Cortex of kidney (tissue), 1 donor: ENCODE measurements at places on chromosomes 2 and 18.

DNA sequence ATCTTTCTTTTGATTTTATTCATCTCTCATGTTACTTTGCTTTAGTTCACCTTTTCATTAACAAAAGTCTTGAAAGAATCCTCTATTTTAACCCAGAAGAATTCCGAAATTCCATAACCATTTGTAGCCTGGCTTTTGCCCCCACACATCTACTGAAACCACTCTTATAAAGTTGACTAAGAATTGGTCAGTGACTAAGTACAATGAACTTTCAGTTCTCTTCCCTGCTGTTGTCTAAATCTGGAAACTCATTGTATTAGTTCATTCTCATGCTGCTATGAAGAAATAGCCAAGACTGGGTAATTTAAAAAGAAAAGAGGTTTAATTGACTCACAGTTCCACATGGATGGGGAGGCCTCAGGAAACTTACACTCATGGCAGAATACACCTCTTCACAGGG, 49.9 kb upstream of the PNPT1 start:
- DNase-seq = no peak

DNA sequence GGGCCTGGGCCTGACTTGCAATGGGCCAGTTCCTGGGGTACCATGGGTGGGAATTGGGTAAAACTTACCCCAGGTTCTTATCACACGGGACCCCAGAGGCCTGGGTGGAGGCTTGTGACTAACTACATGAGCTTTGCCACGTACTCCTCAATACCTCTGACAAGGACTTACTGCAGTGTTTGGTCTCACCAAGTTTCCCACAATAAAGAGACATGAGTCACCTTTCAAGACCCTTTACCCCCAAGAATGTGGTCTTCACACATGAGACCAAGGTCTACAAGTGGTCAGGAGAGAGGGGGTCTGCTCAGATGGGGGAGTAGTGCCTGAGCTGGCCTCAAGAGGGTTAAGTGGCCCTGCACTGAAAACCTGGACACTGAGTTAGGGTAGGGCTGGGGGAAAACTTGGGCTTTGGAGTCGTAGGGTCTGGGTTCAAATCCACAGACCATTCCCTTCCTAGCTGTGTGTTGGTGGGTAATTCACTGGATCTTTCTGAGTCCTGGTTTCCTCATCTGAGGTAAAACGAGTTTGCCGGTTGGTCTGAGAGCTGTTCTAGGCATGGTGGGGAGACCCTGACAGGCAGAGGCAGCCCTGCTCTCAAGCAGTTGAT, 2.0 kb upstream of the GNLY start:
- no peak for DNase-seq

GRCh38 chr2:205835923-205836322, 153.6 kb downstream of the NRP2 start:
- DNase-seq = no peak

GRCh38 chr2:230593765-230594164, 118.9 kb upstream of the CAB39 start:
- DNase-seq = no peak

DNA sequence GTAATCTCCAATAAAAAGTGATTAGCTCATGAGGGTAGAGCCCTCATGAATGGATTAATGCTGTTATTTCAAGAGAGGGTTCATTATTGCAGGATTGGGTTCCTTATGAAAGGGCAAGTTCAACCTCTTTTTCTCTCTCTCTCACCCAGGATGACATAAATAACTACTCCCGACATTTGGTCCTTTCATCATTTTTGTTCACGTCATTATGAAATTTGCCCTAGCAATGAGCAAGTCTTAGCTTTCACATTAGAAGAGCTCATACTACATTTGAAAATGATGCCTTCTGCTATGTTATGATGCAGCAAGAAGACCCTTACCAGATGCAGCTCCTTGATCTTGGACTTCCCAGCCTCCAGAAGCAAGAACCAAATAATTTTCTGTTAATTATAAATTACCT, 152.5 kb downstream of the ICOS start:
- DNase-seq = no peak

GRCh38 chr2:102809291-102810189, 47.7 kb downstream of the TMEM182 start:
- DNase-seq = no peak

DNA sequence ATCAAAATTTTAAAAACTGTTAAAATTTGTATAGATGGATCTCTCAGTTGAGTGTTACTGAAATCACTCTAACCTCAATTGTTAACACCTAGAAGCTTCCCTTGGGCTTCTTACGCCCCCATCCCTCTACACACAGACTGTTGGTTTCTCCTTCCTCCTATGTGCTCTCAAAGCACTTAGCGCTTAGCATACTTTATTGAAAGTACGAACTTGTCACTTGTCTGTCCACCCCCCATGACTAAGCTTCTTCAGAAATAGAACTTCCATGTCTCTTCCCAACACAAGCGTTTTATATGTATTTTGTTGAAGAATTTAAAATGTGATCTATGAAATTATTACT, 441 bp downstream of the MPHOSPH10 start:
- DNase-seq = no peak

GRCh38 chr2:98944775-98945174, 8.8 kb upstream of the CRACDL start:
- DNase-seq = no peak

DNA sequence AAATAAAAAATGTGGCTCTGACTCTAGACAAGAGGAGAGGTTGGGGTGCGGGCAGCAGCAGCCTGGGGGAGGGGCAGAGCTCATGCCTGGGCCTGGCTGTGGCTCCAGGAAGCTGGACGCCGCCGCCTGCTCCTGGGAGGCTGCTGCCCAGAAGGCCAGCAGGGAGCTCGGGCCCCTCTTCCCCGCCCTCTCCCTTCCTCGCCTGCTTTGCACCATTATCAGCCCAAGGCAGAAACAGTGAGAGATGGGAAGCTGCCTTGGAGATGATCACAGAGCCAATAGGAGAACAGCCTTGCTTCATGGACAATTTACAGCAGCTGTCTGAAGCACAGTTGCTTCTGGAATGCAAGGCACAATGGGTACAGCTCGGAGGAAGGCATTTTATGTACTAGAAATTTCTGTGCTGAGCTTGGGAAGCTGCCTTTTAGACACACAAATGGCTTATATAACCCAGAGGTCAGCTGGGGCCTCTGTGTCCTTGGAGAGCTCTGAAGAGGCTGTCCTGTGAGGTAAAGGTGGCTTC, 55.3 kb upstream of the AFF3 start:
- DNase-seq = no peak

GRCh38 chr18:29226213-29226612, 1049.3 kb upstream of the CDH2 start:
- no peak for DNase-seq

GRCh38 chr2:9777081-9777480, 66.2 kb upstream of the TAF1B start:
- DNase-seq = no peak

GRCh38 chr2:177296040-177296439, 31.5 kb upstream of the NFE2L2 start:
- no peak for DNase-seq

DNA sequence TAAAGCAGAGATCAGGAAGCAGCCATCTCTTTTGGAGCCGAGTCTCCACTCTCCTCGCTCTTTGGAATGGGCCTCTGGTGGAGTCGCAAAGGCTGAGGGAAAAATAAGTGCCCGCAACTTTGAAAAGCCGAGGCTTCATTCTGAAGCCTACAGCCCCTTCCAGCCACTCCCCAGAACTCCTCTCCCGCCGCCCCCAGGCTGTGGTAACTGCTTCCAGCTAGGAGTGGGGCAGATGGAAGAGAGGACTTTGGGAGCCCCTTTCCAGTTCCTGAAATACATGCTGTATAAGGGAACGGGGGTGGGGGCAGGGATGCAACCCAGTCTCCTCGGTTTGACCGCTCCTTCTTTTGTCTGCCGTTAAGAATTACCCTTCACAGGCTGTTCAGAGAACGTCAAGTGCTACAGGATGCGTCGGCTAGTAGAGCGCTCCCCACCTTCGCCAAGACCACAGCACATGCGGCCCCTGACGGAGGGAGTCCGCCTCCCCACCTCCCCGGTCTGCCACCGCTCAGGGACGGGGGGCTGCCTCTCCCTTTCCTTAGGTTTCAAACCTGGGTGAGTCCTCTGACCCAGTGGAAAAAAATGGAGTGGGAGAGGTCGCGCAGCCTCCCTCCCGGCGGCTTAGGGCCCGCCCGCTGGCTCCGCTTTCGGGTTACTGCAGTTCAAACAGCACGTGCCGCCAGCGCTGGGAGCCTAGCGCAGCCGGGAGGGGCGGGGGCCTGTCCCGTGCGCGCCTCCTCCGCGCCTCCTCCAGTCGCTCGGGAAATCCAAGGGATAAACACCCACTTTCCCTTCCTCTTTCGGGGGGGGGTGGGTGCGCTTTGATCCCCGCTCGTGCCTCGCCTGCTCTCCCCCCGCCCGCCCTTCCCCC, 4.9 kb downstream of the CYP26B1 start:
- no peak for DNase-seq

DNA sequence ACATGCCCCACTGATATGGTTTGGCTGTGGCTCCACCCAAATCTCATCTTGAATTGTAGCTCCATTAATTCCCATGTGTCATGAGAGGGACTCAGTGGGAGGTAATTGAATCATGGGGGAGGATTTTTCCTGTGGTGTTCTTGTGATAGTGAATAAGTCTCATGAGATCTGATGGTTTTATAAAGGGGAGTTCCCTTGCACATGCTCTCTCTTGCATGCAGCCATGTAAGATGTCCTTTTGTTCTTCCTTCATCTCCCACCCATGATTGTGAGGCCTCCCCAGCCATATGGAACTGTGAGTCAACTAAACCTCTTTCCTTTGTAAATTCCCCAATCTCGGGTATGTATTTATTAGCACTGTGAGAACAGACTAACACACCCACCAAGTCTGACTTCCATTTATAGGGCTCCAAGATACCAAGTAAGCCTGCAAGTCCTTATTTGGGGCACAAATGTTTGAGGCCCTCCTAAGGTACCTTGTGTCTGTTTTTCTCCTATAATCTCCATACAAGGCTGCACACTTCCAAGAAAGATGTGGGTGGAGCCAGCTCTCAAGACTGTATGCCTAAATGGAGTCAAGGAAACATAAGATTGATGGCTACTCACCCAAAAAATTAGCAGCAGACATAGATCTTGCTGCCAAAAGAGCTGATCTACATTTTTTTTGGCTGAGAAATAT, 364.7 kb downstream of the TXNL1 start:
- no peak for DNase-seq

DNA sequence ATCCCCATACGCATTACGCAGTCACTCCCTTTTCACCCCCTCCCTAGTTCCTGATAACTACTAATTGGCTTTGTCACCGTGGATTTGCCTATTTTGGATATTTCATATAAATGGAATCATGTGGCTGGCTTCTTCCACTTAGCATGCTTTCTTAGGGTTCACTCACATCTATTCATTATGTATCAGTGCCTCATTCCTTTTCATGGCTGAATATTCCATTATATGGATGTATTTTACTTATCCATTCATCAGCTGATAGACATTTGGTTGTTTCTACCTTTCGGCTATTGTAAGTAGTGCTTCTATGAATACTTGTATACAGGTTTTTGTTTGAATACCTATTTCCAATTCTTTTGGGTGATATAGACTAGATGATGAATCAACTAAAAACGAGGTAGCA, 4.9 kb downstream of the ATP5MC3 start:
- no peak for DNase-seq

GRCh38 chr2:215565897-215566296, 130.0 kb upstream of the FN1 start:
- DNase-seq = no peak

- DNase-seq = no peak
Observed at GRCh38 chr2:157784169-157784822, 91.8 kb downstream of the ACVR1 start.

DNA sequence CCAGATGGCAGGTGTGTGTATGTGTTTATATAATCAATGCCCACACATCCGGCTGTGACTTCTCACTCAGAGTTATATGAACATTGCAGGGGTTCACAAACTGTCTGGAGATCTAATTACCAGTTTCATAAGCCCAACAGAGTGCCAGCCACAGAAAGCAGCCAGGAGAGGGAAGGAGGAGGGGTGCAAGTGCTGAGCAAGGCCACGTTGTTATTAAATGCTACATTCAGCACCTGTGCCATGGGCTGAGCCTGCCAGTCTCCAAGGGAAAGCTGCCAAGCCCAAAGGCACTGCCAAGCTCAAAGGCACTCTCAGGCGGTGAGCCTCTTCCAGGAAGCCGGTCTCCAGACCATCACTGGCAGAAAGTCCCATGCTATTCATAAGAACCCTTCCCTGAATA, 17.4 kb downstream of the XDH start:
- DNase-seq = no peak

- no peak for DNase-seq
Observed at GRCh38 chr2:135245071-135245470, 193.0 kb downstream of the RAB3GAP1 start.

- no peak for DNase-seq
Observed at GRCh38 chr2:33577668-33578067, 21.4 kb downstream of the FAM98A start.

DNA sequence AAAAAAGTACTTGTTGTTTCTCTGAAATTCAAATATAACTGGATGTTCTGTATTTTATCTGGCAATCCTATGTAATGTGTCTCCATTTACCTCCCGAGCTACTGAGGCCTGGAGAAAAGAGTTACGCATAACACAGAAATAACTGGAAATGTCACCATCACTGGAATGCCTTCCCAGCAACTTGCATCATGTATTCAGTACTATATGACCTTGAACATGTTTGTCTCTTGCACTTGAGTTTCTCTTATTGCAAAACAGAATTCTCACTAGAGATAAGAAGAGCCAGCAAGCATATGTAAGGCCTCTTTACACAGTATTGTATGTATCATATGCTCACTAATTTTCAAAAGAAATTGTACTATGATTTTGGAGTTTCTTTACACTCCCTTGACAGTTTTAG, 99.6 kb upstream of the CTAGE1 start:
- DNase-seq = no peak

DNA sequence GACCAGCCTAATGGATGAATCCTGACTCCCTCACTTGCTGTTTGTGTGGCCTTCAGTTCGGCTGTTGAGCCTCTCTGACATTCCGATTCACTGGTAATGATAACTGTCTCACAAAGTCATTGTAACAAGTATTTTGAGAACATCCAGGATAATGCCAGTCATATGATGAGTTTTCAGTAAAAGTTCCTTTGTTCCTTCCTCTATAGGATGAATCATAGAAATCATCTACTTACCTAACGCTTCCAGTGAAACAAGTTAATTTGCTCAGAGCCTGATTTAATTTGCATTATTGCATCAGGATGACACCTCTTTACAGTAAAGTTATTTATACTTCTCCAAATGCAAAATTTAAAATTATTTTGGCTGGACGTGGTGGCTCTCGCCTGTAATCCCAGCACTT, 32.0 kb downstream of the RAB31 start:
- no peak for DNase-seq

DNA sequence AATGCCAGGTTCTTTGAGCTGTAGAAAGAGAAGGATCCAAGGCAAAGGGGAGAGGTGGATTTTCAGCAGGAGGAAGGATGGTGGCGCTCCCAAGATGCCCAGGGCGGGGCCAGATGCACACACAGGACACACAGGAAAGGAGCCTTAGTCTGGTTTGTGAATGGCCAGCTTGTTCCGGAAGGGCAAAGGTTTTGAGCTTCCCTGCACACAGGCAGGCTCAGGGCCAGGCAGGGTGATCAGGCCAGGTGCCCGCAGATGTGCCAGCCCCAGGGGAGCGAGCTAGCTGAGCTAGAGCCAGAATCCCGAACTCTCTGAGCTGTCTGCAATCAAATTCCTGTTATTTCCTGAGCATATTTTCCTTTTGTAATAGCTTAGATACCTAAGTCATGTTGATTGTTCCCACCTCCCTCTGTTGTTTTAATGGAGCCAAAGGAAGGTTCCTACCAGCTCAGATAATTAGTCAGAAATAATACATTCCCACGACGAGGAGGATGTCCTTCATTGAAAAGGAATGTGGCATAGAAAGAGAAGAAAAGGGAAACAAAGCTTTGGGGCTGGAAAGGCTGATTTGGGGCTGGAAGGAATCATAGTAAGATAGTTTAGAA, 13.7 kb upstream of the OTOF start:
- no peak for DNase-seq

- DNase-seq = no peak
Observed at GRCh38 chr2:69390471-69390870, 3.4 kb upstream of the GFPT1 start.
